Activated CD8-positive, alpha-beta T cell treated with anti-CD3 and anti-CD28 coated beads, Interleukin-2, amount 10 ng/mL, durations not matched to agents 7 days and 5 days (primary cell): ENCODE measurements at places on chromosomes 6 and 20.

GRCh38 chr20:58694241-58695083, 1.9 kb downstream of the NPEPL1 start:
- DNase-seq = no peak

DNA sequence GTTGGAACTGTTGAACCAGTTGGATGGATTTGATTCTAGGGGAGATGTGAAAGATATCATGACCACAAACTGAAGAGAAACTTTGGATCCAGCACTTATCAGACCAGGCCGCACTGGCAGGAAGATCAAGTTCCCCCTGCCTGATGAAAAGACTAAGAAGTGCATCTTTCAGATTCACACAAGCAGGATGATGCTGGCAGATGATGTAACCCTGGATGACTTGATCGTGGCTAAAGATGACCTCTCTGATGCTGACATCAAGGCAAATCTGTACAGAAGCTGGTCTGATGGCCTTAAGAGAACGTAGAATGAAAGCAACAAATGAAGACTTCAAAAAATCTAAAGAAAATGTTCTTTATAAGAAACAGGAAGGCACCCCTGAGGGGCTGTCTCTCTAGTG, 72.8 kb upstream of the CDYL start:
- DNase-seq = no peak

GRCh38 chr6:156585859-156586258, 191.3 kb upstream of the ARID1B start:
- DNase-seq = no peak

- DNase-seq = no peak
These were observed 17.1 kb downstream of the RPRD1B start for GRCh38 chr20:38050686-38051085.

GRCh38 chr20:57902473-57902872, 192.7 kb upstream of the PMEPA1 start:
- DNase-seq = no peak

GRCh38 chr6:137387096-137387764, 107.0 kb downstream of the OLIG3 start:
- DNase-seq = no peak

DNA sequence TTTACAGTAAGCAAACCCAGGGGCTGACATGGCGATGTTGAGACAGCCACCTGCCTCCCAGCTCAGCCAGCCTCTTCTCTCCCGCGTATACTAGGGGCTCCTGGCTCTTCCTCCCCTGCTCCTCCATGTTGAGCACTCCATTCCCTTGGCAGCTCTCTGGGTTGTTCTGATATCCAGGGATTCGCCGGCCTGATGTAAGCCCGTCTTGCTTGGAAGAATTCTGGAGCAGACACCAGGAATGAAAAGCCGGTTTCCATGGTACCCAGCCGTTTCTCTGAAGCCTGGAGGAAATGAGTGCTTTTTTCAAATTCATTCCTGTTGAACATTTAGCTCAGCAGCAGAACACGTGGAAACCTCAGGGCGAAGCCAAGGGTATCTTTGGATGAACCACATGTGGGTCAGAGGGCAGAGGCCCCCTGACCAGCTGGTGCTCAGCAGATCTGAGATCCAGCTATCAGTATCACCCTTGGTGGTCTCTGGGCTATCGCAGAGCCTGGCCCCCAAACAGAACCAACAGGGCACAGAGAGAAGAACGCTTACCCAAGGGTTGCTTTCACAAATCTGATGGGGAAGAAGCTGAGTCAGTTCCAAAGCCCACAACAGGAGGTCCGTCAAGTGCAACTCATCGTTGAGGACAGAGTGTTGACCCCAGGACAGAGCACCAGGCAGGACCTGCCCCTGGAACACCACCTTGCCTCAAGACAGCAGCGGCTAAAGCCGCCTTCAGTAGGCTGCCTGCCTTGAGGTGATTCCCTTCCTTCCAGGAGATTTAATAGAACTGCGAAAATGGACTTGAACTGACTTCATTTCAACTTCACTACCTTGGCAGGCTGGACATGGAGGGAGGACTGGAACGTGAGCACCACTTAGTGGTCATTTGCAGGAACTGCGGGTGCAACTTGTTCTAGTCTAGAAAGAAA, 96.1 kb upstream of the RIN2 start:
- DNase-seq = peak; percentile 64

- peak; percentile 25 for DNase-seq
These were observed 1.8 kb downstream of the GJA1 start for GRCh38 chr6:121436960-121437850.

DNA sequence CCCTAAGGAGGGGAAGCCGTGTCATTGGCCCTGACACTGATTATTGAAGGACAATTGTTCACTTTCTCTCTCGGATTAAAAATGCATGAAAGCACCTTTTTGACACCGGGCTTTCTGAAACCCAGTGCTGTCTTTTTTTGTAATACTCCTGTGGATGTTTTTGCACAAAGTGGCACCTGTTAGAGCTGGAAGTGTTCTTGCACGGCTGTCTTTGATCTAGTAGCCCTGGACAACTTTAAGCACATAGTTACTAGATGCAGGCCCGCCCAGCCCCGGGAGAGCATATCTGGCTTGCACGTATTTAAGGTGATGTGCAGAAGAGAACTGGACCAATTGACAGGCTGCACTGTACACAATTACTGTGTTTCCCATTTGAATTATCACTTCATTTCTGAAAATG, 72.6 kb downstream of the ARID1B start:
- DNase-seq = no peak

- DNase-seq = no peak
These were observed 7.0 kb upstream of the RIN2 start for GRCh38 chr20:19750907-19751636.

- no peak for DNase-seq
These were observed 1.8 kb downstream of the NFKBIE start for GRCh38 chr6:44263354-44264100.

GRCh38 chr6:73121421-73121993, 103.8 kb downstream of the KHDC1L start:
- no peak for DNase-seq

GRCh38 chr6:7338031-7338430, 25.0 kb upstream of the SSR1 start:
- DNase-seq = no peak

DNA sequence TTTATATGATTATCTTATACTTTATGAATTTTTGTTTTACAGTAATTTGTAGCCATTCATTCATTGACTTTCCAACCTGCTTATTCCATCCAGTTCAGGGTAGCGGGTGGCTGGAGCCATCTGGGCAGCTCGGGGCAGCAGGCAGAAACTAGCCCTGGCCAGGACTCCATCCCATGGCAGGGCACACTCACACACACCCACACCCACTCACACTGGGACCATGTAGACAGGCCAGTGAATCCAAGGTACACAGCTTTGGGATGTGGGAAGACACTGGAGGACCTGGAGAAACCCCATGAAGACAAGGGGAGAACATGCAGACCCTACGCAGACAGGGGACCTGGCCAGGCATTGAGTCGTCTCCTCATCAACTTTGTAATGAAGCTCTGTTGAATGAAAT, 84.8 kb downstream of the ADGRG6 start:
- no peak for DNase-seq

DNA sequence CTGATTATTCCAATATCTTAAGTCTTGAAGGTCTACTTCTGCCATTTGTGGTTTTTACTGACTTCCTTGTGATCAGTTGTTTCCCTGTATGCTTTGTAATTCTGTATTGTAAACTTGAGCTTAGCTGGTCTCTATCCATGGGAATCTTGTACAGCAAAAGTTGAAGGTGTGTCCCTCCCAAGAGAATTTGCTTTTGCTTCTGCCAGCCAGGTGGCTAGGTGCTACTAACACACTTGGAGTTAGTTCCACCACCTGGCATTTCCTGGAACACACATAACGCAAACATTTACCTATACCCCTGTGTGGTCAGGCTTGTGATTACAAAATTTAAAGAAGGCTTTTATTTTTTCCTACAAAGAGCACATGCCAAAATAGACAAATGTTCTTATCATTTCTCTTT, 141.2 kb downstream of the GRM4 start:
- DNase-seq = no peak

- DNase-seq = peak; percentile 20
These were observed 52.5 kb upstream of the TAGAP start for GRCh38 chr6:159097256-159097655.

DNA sequence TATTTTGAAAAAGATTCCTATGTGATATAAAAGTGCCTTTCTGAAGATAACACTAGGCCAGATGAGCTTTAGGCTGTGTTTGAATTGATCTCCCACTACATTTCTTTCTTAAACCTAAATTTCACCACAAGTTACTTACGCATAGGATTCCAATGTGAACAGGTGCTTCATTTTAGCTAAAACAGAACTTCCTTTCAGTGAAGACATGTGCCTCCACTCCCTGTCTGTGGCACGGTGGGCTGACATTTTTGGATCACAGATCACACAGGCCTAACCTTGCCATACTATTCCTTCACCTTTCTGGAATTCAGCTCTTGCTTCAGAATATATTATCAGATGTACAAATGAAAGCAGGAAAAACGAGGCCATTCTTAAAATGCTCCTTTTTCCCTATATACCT, 231.8 kb downstream of the SAMD5 start:
- DNase-seq = no peak

- no peak for DNase-seq
These were observed 28.2 kb upstream of the FUCA2 start for GRCh38 chr6:143539734-143540133.

DNA sequence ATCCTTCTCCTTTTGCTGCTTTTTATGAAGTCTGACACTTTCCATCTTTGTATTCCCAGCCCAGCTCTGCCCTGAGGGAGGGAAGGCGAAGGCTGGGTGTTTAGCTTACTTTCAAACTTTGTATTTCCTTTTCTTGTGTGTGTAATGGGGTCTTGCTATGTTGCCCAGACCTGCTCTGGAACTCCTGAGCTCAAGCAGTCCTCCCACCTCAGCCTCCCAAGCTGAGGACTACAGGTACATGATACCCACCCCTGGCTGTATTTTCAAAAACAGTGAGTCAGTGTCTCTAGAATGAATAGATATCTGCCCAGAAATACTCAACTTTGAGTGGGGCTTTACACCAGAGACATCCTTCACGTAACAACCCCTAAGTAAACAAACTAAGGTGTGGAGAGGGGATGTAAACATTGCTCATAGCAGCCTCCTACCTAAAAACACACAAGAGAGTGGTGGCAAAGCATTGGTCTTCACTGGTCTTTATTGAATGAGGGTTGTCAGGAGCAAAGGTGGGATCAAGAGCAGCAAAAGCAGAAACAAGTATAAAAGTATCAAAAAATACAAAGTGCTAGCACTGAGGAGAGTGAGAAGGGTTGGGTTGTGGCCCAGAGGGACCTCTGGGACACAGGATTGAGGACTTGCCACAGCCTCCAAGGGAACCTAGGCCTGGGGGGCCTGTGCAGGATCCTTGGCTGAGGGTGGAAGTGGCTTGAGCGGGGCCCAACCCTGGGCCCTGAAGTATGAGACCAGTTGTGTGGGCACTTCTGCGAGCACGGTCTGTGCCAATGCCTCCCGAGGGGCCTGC, 10.2 kb downstream of the SPAG4 start:
- DNase-seq = no peak
